ENCODE measurements at places on chromosomes 4 and X.

DNA sequence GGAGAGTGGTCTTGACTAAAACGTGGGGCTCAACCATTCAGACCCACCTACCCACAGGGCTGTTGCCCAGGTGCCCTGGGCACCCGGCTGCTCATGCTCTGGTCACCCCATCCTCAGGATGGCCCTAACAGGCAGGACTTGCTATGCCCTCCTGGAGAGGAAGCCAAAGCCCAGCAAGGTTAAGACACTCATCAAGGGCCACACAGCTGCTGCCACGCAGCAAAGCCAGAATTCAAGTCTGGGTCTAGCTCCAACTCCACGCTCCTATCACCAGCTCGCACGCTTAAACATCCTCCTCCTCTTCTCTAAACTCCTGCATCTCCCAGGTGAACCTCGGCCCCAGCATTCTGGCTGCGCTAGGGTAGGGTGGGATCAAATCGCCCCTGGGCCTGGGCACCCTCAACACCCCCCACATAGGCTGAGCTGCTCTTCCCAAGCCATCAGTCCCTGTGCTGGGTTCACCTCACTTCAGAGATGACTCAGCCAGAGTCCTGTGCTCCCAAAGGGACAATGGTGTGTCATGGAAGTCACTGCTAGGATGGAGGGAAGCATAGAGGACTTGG lies 54.1 kb downstream of the PPP2R2C start:
- DNase-seq, result no peak

DNA sequence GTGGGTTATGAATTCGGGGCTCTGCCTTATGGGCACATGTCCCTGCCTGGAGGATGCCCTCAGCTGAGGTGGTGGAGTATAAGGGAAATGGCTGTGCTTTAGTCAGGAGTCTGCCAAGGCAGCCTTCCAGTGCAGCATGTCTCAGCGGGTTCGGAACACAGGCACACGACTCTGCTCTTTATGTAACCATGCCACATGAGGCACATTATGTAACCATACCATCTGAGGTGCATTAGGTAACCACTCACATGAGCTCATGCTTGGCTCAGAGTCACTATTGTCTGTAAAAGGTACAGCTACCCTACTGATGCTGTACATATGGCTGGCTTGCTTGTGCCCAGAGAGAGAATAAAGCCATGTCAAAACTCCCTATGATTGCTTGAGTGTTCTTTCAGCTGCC lies 723.6 kb downstream of the TRAM1L1 start:
- no peak for DNase-seq

- DNase-seq, result no peak
Measured at GRCh38 chr4:159012381-159012780, 90.5 kb upstream of the RAPGEF2 start.

- DNase-seq, result no peak
Measured at GRCh38 chr4:94412658-94413038, 39.1 kb upstream of the PDLIM5 start.

DNA sequence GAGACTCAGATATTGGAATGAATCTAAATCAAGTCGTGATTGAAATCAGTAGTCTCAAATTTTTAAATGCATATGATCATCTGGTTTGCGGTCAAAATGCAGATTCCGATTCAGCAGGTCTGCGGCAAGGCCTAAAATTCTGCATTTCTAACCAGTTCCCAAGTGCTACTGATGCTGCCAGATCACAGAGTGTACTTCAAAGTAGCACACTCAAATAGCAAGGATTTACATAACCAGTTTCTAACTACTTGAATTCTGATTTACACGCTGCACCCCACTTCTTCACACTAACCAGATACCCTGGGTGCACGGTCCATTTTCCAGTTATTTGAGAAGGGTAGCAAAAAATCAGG lies 752 bp downstream of the MBTPS2 start:
- no peak for DNase-seq

- no peak for DNase-seq
Measured at GRCh38 chr4:10530137-10530786, 73.0 kb upstream of the ZNF518B start.

- no peak for DNase-seq
Measured at GRCh38 chr4:146108756-146109155, 66.8 kb upstream of the LSM6 start.

DNA sequence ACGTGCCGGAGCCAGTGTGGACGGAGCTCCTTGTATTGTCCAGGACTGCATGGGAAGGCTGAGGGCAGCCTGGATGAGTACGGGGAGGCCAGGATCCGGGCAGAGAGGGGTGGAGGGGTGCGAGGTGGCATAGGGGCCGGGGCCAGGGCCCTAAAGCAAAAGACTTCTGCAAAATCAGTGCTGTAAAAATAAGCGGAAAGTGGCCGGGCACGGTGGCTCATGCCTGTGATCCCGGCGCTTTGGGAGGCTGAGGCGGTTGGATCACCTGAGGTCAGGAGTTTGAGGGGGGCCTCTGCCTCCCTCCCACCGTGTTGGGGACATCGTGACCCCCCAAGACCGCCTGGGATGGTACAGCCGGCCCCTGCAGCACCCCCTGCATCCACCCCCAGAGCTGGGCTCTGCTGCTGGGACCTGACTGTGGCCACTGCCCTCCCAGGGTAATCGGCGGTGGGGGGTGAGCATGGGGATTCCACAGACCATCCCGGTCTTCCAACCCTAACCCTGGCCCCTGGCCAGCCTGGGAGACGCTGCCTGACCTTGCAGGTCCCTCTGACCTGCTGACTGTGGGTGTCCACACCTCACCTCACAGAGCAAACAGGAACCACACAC lies 23.4 kb upstream of the PLCXD1 start:
- DNase-seq, result no peak

- peak; percentile 52 for DNase-seq
Measured at GRCh38 chr4:10033191-10033881, 12.0 kb upstream of the SLC2A9 start.

GRCh38 chrX:7689791-7690412 lies 153.1 kb upstream of the VCX start:
- no peak for DNase-seq

DNA sequence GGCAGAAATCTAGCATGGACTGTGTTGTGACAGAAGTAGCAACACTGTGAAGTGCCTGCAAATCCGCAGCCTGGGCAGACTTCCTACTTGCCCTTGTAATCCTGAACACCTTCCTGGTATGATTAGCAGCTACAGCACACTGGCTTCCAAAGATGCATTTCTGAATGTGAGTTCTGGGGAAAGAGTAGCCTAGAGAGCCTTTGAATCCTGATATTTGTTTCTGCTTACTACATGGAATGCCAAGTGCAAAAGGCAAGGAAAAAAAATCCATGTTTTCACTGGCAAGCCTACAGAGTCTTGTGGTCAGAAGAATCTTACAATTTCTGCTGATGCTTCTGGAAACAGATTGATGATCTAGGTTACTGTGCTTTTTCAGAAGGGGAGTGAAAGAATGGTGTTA lies 223.7 kb downstream of the COL25A1 start:
- DNase-seq, result no peak

DNA sequence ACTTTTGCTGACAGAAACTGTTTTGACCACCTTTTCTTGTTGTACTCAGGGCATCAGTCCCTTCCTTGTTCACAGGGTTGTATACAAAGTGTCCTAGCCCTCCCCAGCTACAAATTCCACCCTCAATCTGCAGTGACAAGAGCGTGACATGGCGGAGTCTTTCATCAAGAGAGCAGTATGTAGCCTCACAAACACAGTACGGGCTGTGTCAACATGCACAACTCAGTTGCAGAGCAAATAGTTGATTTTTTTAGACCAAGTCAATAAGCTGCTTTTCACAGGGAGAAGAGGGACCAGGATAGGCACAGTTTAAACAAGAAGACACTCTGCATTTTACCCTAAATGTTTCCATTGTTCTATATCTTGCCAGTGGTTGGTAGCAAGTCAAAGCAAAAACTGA lies 8.6 kb upstream of the HS6ST2 start:
- no peak for DNase-seq

DNA sequence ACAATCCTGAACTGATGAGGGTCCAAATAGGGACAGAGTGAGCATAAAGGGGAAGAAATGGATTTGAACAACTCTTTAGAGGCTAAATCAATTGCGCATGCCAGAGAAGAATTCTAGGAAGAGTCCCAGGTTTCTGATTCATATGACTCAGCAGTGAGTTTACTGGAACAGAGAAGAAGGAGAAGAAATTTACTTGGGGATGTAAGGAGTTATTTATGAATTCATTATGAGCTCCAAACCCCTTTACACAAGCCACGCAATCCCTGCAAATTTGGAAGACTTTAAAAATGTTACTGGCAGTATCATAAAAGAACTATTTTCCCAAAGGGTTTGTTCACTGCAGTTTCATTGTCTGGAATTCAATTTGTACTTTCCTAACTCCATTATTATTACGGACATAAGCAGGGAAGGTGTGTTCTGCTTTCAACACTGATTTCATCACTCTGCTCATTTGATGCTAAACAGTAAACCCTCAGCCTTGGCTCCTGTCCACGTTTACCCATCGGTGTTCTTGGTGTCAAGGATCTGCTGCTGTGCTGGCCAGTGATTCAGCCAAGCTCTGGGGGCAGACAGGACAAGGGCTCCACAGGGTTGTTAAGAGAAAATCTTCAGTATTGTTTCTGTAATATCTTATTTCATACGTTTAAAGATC lies 273.7 kb downstream of the HNRNPD start:
- DNase-seq, result no peak

DNA sequence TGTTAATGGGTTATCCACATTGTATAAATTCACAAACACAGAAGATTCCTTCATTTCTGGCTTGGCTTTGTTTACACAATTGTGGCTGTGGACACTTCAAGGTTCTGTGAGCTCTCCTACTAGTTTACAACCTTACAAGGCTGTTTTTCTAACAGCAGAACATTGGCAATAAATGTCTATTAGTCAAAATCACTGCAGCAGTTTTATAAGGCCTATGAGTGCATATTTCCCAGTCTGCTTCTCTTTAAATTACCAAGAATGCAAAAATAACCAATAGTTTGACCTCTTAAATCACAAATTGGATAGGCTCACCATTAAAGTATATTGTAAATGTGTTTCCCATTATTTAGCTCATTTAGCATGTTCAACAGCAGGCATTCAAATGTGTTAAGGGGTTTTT lies 239.2 kb downstream of the DKK2 start:
- DNase-seq, result no peak

GRCh38 chr4:128379860-128380259 lies 92.2 kb upstream of the PGRMC2 start:
- peak; percentile 34 for DNase-seq

- DNase-seq, result peak; percentile 38
Measured at GRCh38 chr4:150297861-150298474, 219.7 kb downstream of the DCLK2 start.
